ENCODE measurements at places on chromosomes 12 and 14. TPM values are rescaled to one million over a fixed set of nuclear protein-coding genes. Genes with fewer than 3 reads are reported as not detected.

Gene RTN1
- total RNA-seq, result not detected

GRCh38 chr14:24278424-24278823, 7.0 kb upstream of the RABGGTA start:
- no peak for DNase-seq

Gene IL26
- not detected for total RNA-seq

Gene ADAM20
- 0.08 TPM for total RNA-seq

GRCh38 chr14:50979941-50980850, 35.9 kb upstream of the PYGL start:
- DNase-seq, result no peak

GRCh38 chr12:107536613-107537012, 149.0 kb upstream of the PWP1 start:
- DNase-seq, result no peak

DNA sequence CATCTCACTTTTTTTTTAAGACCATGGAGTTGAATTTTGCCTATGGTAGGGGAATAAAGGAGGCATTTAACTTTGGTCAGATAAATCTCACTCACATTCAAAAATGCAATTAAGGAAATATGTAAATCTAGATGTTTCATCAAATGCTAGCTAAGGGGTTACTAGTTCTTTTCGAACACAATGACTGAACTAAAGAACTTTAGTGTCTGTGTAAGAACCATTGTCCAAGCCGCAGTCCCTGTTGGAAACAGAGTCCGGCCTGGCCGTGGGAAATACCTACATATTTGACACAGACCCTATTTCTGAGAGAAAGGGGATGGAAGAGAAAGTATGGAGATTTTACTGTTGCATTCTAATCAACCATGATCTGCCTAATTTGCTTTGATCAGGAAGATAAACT, 17.4 kb downstream of the LGR5 start:
- DNase-seq, result no peak

Gene RPGRIP1
- total RNA-seq, result not detected

GRCh38 chr12:101803978-101804377, 26.8 kb downstream of the GNPTAB start:
- DNase-seq, result no peak

GRCh38 chr12:3342051-3342450, 149.0 kb upstream of the PRMT8 start:
- peak; percentile 20 for DNase-seq

Gene REC8
- 2.6 TPM for total RNA-seq

Gene TAS2R7
- not detected for total RNA-seq

DNA sequence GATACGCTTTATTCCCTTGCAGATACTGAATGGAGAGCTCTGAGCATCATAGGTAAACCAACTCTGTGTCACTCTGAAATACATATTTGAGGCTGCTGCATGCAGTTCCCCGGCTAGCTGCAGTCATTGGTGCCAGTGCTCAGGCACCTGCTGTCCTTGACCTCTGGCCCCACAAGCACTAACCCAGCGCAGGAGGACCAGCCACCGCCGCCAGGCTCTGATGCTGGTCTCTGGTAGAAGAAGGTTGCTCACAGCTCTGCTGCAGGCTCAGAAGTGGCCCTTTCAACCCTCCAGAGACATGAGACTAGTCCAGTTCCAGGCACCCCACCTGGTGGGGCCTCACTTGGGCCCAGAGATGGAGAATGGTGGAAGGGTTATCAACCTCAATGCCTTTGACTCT, 34.5 kb upstream of the PTPRB start:
- DNase-seq, result no peak

Gene ACTN1
- 837 TPM for total RNA-seq

DNA sequence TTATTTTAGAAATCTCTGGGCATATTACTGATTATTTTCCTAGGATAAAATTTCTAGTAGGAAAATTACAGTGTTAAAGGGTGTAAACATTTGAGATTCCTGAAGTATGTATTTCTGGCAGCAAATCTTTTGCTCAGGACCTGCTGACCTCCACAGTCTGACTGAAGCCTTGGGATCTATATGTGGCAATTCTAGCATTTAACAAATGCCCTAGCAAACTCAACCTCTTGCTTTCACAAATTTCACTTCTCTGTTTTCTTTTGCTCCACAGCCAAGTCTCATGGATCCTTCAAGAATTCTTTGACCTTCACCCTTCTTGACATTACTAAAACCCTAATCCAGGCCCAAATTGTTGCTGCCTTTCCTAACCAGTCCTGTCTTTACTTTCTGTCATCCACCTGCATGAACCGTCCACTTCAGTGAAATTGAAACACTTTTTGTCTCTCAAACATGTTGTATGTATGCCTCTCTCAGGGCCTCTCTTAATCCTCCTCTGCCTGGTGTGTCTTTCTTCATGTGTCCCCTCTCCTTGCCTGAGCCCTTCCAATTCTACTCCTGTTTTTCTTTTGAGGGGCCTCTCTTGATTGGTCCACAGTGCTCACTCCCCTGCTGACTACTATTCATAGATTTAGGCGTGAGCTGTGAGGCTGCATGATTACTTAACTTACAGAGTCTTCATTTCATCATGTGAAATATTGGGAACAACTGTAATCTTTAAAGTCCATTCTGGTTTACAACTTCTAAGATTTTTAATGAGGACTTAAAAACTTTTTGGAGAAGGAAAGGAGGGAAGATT, 5.1 kb upstream of the DYRK4 start:
- DNase-seq, result no peak
